ENCODE measurements at places on chromosomes 13 and 19. TPM values are rescaled to one million over a fixed set of nuclear protein-coding genes. Genes with fewer than 3 reads are reported as not detected.

DIAPH3 gene
- 17.5 TPM for total RNA-seq

SLC25A41 gene
- total RNA-seq, result 0.44 TPM

HCST gene
- 108 TPM for total RNA-seq

ZNF418 gene
- total RNA-seq, result 2.3 TPM

Data from T-helper 1 cell treated with Interleukin-12 subunit alpha and Interleukin-12 subunit beta and Interleukin-4 antibody, amounts not matched to agents 30 ng/mL and 1 ng/mL, for 36 hours (primary cell).